ENCODE measurements at places on chromosomes 12 and 14.

DNA sequence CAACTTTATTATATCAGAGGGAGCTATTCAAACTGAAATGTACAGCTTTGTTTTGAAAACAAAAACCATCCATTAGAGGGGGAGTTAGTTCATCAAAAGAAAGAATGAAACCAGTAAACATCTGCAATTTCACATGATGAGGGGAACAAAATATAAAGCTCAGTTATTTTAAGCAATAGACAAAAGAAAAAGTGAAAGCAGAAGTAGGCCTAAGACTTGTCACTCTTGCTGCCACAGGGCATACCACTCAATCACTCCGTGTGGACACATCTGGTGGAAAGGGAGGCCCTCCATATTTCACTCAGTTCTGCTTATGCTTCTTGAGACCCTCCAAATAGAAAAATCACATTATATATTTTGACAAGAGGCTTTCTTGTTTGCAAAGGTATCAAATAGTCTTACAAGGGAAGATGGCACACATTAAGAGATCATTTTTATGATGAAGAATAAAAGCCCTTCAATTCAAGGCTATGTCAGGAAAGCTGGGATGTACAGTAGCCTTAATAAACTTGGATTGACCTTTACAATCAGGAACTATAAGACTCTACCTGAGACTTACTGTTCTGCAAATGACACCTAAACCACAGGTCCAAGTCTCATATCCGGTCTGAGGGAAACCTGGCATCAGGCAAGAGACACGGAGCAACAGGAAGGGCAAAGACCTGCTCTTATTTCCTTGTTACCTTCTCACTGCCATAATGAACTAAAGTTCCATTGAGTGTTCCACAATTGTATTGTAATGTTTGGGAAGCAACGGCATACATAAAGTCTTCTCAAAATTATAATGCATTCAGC, 222.5 kb upstream of the GRIP1 start:
- DNase-seq = no peak

DNA sequence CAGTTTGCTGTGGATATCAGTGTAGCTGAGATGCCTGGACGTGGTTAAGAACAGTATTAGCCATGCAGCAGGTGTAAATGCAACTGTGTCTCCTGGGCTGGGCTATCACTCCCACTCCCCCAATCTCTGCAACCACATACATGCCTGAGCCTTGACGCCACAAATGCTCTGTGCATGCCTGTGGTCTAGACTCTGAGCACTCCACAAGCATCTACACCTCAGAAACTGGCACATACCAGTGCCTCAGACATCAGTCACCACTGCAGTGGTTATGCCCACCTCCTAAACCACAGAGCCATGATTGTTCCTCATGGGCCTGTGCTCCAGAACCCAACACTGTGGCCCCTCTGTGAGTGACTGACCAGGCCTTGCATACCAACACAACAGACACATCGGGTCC, 226.8 kb upstream of the ALG10 start:
- DNase-seq = no peak

DNA sequence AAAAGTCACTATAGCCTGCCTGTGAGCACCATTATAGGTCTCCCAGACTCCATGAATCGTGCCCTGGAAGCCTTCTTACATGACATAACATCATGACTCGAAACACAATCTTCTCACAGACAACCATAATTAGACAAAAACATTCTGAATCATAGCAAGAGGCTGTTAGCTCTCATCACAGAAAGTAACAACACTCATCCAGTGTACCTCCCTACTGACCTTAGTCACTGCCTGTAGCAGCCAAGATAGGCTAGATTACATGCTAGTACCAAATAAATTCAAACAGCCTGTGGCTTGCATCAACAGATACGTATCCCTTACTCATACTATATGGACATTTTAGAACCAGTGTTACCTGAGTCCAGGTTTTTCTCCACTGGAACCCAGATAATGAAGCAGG, 663.8 kb upstream of the FOXG1 start:
- DNase-seq = peak; percentile 45

GRCh38 chr14:38336298-38336697, 80.4 kb upstream of the CLEC14A start:
- DNase-seq = no peak

DNA sequence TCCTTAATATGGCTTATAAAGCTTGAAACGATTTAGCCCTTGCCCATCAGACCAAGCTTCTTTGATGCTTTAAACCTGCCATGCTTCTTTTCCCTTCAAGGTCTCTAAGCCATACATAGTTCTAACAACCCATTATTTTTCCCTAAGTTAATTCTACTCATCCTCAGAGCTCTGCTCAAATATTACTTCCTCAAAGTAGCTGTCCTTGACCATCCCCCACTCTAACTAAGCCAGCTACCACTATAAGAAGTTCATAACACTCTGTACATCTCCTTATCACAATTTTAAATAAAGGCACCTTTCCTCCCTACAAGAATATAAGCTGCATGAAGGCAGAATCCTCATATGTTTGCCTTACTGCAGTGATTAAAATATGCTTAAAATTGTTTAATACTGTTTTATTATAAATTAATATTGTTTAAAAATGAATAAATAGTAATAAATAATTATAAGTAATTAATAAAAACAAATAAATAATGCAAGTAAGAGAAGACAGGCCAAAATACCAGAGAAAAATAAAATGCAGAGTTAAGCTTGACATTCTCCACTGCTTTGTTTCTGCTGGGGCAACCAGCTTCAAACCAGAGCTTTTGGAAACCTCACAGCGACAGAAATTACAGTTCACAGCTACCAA, 76.8 kb downstream of the NUMB start:
- DNase-seq = no peak

DNA sequence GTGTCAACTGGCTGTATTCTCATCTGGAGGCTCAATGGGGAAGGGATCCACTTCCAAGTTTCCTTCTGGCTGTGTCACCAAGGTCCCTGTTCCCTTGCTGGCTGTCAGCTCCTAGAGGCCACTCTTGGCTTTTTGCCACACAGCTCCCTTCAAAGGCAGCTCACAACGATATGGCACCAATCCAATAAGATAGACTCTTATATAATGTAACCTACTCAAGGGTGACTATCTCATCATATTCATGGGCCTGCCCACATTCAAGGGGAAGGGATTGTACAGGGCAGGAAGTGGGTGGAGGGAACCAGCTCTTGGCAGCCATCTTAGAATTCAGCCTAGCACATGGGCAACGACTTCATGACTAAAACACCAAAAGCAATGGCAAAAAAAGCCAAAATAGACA, 98.7 kb upstream of the PLXNC1 start:
- no peak for DNase-seq

DNA sequence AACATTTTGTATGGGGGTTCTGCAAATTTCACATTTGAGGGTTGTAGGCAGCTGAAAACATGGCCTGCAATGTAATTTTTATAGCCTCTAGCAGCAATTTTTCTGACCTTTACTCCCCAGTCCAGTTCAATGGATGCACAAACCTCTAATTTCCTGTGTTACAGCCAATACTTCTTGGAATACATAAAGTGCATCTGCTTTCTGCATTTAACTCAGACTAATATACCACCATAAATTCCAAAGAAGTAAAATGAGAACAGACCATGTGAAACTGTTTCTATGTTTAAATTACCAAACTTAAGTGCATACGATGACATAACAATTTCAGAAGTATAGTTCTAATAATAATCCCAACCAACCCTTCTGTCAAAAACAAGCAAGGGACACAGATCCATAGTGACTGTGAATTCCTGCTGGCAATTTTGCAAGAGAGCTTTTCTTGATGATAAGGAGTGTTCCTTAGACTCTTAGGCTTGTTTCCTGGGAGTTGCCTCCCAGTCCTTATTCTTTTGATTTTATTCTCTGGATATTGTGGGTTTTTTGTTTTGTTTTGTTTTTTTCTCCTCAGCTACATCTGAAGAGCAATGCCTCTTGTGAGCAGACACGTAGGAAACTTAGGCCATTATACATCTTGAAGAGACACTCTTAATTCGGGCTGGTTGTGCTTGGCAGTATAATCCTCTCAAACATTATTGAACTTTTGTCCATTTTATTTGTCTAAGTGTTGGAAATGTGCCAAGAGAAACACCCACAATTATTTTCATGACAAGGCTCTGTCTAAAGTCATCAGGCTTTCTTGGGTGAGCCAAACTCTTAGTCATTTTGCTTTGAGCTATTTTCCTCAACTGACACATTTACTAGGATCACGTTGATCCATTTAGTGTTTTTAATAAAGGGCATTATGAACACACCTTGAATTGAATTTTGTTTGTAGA, 51.3 kb upstream of the RERGL start:
- DNase-seq = peak; percentile 70

GRCh38 chr14:22427771-22428231, 161.2 kb downstream of the DAD1 start:
- no peak for DNase-seq

- DNase-seq = peak; percentile 0
Observed at GRCh38 chr14:70955543-70956480, 48.6 kb downstream of the PCNX1 start.

GRCh38 chr14:91388551-91388975, 29.1 kb downstream of the CCDC88C start:
- DNase-seq = no peak

GRCh38 chr12:128190614-128191013, 76.4 kb upstream of the TMEM132C start:
- DNase-seq = no peak

GRCh38 chr14:99242816-99243721, 28.9 kb downstream of the BCL11B start:
- DNase-seq = no peak

- DNase-seq = no peak
Observed at GRCh38 chr12:18755341-18755740, 17.4 kb downstream of the CAPZA3 start.

DNA sequence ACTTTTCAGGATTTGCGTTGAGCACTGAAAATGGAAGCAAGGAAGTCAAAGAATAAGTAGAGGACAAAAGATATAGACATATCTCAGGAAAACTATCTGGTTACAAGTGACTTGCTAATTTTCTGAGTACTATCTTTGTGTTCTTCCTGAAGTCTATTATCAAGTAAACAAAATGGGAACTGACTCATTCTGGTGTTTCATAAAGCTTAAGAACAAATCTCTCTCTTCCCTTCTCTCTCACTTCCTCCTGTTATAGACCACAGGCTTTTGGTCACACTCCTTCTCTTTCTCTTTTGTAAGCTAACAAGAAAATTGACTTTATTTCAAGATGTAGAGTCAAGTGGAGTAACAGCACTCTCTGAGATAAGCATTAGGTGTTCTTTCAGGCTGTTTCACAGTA, 406.6 kb upstream of the SYT1 start:
- no peak for DNase-seq

- no peak for DNase-seq
Observed at GRCh38 chr14:69868363-69868963, 10.8 kb upstream of the SMOC1 start.

DNA sequence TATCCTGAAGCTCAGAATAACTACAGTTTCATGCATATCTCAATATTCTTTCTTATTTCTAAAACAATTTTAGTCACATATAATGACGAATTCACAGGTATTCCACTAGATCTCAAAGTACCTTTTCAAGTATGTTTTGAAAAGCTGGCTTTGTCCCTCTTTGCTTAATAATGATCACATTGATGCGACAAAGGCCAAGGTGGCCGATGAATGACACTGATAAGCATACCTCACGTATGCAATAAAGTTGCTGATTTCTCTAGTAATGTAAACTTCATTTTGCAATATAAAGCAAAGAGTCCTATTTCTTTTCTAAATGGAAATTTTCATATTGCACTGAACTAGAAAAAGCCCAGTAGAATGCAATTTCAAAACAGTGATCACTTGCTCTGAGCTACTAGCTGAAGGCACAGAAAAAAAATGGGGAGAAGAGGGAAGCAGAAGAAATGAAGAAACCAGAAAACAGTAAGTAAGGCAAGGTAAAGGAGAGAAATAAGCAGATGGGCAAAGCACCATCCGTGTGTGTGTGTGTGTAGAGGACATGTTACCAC, 29.3 kb downstream of the FGD6 start:
- no peak for DNase-seq

GRCh38 chr12:82730953-82731459, 44.3 kb downstream of the TMTC2 start:
- no peak for DNase-seq

GRCh38 chr12:40192704-40193255, 32.0 kb upstream of the LRRK2 start:
- no peak for DNase-seq

DNA sequence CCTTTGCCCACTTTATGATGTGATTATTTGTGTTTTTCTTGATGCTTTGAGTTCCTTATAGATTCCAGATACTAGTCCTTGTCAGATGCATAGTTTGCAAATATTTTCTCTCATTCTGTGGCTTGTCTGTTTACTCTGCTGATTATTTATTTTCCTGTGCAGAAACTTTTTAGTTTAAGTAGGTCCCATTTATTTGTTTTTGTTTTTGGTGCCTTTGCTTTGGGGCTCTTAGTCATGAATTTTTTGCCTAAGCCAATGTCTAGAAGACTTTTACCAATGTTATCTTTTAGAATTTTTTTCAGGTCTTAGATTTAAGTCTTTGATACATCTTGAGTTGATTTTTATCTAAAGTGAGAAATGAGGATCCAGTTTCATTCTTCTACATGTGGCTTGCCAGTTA, 667.3 kb downstream of the SLC16A7 start:
- DNase-seq = no peak

GRCh38 chr12:114588061-114588460, 95.9 kb downstream of the TBX3 start:
- no peak for DNase-seq

DNA sequence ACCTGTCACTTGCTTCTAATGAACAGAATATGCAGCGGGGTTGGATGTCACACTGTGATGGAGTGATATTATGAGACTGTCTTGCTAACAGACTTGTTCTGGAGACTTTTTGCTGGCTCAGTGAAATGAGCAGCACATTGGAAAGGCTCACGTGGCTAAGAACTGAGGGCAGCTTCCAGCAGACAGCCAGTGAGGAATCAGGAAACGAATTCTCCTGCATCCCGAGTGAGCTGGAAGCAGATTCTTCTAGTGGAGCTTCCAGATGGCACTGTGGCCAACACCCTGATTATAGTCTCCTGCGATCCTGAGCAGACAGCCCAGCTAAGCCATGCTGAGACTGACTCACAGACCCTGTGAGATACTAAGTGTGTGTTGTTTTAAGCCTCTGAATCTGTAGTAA, 16.1 kb upstream of the TSPAN9 start:
- no peak for DNase-seq

DNA sequence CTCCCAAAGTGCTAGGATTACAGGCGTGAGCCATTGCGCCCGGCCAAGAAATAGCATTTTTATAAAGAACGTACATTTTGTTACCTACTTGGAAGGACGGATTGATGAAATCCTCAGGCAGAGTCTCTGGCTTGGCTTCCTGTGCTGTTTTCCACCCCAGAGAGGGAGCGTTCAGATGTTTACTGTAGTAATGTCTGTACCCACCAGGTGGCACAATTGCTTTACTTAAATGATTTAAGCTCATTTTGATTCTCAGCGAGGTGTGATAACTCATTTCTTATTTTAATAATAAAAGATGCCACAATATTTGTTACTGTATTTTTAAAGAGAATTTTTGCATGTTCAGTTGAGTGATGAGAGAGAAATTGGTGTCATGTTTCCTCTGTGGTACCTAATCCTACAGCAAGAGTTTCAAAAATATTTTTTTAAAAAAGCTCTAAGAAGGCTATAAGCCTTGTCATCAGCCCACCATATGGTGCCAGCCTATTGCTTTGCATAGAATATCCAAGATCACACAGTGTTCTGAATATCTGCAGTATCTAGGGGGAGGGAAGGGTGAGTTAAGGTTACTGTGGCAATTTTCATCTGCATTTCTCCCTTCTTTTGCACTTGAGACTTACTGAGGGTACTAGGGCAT, 82.6 kb upstream of the TRAF3 start:
- peak; percentile 59 for DNase-seq

All from NCI-H146 (cell line).